ENCODE measurements at places on chromosomes 1 and 21.
A peak's percentile ranks its signal among the peaks of the same experiment; 100 is the strongest.

- no peak for DNase-seq
Observed at GRCh38 chr1:66373157-66373591, 160.8 kb upstream of the SGIP1 start.

DNA sequence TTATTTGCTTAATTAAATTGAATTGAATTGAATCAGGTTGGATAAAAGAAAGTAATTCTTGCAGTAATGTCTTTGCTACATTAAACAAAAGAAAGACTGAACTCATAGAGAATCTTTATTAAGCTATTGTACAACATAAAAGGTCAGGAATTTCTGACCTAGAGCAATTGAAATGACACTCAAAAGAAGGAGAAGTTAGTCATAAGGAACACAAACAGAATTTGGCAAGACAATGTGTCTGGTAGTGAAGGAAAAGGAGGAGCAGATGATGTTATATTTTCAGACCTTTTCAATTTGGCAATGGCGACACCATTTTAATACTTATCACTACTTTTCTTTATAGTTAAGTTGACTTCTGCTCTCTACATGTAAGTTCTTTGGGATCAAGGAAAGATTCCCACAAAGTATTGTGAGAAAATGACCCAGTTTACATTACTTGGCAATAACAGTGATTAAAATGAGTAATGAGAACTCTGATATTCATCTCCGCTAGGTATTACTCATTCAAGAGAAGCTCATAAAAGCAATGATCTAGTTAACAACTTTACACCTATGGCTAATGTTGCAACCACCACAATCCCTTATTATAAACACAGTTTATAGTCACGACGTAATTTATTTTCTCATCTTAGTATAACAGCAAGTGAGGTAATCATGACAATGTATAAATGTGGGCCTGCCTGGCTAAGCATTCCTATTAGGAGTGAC, 14.7 kb upstream of the KRTAP21-1 start:
- DNase-seq: no peak

DNA sequence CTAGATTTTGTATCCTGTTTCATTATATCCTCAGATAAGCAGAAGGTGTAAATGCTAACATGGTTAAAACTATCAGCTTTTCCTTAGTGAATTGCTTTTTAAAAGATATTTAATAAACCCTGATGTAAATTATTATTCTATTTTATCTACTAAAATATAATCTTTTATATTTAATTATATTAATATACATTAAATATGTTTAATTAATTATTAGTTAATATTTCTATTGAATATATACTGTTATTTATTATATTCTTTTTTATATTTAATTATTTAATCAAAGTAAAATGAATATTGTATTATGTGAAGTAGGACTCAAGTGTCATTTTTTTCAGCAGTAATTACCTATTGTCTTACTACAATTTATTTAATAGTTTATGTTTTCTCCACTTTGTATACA, 179.7 kb upstream of the ADGRL4 start:
- no peak for DNase-seq

GRCh38 chr1:160996178-160996577, 24.8 kb downstream of the F11R start:
- DNase-seq: no peak

GRCh38 chr1:40939320-40940059, 40.0 kb upstream of the CTPS1 start:
- no peak for DNase-seq

DNA sequence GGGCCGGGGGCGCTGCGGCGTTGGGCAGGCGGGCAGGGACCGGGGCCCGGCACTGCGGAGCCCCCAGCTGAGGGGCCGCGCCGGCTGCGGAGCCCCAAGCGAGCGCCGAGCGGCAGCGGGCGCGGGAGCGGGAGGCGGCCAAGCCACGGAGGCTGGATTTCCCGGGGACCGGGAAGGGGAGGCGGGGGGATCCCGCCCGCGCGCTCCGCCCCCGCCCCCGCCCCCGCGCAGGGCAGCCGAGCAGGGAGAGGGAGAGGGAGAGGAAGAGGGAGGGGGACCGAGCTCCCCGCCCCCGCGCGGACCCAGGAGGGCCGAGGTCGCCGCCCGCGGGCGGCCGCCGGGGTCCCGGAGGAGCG, at the start of gene DLGAP3:
Gene DLGAP3, minus strand, starts transcription at position 154 of the 356 bp plus-strand sequence. CDS start 24,267 bp downstream, outside the sequence.
- no peak for DNase-seq

GRCh38 chr1:180431683-180432082, 70.7 kb downstream of the ACBD6 start:
- no peak for DNase-seq

DNA sequence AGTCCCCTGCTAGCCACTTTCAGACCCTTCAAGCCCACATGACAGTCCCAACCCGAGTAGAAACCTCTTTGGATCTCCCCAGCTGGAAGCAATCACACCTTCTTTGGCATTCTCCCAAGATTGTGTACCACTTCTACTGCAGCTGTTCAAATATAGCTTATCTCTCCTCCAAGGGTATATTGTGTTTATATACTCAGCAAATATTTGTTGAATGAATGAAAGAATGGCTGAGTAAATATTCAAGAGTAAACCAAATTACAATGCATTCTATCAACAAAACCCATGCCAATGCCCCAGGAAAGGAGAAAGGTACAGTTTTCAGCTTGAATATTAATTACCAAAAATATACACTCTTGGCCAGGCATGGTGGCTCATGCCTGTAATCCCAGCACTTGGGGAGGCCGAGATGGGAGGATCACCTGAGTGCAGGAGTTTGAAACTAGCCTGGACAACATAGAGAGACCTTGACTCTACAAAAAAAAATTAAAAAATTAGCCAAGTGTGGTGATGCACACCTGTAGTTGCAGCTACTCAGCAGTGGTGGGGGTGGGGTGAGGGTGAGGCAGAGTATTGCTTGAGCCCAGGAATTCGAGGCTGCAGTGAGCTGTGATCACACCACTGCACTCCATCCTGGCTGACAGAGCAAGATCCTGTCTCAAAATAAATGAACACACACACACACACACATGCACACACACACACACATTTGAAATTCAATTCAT, 68.5 kb downstream of the NIBAN1 start:
- DNase-seq: no peak

GRCh38 chr21:38798481-38798882, 7.2 kb upstream of the ETS2 start:
- DNase-seq: no peak

DNA sequence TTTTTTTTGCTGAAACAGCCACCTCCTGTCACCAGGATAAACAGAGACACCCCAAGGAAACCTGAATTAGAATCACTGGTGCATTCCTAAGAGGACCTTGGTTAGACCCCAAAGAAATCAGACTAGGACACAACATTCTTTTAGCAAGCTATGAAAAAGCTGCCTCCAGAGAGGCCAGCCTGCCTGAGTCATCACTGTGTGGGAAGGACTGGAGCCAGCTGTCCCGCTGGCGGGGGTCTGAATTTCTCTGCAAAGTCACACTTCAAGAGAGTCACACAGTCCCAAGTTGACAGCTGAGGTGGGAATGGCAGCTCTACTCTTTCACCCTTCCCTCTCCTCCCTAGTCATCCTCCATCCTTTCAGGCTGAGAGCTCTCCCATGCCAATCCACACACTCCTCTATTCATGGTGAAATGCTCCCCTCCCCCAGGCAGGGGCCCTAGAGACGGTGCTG, 405.0 kb upstream of the POU3F1 start:
- no peak for DNase-seq

DNA sequence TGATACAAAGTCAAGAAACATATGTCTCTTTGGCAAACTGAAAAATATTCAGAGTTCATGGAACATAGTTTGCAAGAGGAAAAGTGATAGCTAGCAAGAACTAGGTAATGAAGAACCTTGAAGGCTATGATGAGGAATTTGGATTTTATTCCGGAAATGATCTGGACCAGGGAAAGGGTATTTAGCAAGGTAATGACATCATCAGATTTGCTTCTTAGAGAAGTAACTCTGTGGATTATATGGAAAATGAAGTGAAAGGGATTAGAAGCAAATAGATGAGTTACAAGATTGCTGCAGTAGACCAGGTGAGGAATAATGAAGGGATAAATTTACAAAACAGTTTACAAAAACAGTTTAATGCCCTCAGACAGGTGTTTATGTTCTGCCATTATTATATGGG, 197.3 kb downstream of the RASAL2 start:
- no peak for DNase-seq

GRCh38 chr1:185668013-185668412, 66.2 kb upstream of the HMCN1 start:
- DNase-seq: no peak

- DNase-seq: no peak
Observed at GRCh38 chr1:108850929-108851328, 6.0 kb downstream of the AKNAD1 start.

- DNase-seq: no peak
Observed at GRCh38 chr21:45036630-45037029, 37.8 kb upstream of the ADARB1 start.

GRCh38 chr1:215185067-215185620, 102.6 kb downstream of the KCNK2 start:
- DNase-seq: no peak

- peak; percentile 21 for DNase-seq
Observed at GRCh38 chr1:41492341-41492848, 7.9 kb upstream of the EDN2 start.

- DNase-seq: no peak
Observed at GRCh38 chr21:34936883-34937563, 112.1 kb downstream of the RUNX1 start.

GRCh38 chr1:218080863-218081262, 204.2 kb upstream of the RRP15 start:
- no peak for DNase-seq

DNA sequence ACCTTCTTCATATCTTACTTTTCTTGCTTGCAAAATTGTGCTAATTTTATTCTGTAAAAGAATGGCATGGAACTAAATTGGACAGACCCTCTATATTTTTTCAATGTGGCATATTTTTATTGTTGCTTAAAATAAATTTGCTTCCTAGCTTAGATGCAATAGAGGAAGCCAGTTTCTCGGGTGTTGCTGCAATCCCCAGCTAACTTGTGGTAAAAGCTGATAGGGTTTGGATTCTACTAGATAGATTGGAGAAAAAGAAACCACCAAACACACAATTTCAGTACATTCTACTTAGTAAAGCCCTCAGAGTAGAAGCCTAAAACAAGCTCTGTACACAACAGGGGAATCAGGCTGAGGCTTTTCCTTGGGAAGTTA, 49.5 kb upstream of the GCLM start:
- DNase-seq: no peak

DNA sequence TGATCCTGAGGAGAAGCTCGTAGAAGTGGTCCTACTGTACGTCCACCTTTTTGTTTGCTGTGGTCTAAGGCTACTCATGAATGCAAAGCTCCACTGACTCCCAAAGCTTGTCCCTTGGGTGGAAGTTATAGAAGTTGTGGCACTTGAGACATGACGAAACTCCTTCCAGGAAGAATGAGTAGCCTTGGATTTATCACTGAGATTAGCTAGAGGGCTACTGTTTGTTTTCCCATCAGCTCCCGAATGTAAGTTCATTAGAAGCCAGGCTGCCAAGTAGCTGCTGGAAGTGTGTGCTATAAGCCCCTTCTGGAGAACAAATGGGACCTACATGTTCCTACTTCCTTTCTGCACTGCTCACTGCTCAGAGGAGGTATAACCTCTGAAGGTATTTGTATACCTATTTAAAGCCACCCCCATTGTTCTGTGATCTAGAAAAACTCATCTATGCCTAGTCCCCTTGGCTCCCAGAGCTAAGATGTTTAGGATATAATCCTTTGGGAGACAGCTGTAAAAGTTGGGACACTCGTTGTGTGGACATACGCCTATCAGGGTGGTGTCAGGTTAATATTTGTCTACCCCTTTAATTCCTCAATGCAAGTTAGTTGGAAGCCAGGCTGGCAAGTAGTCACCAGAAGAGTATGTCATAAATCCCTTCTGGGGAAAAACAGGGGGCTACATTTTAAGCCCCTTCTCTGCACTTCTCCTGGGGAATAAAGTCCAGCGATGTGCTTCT, 72.9 kb downstream of the SCMH1 start:
- DNase-seq: no peak

- no peak for DNase-seq
Observed at GRCh38 chr1:163406772-163407171, 85.0 kb downstream of the NUF2 start.

- no peak for DNase-seq
Observed at GRCh38 chr1:58780411-58780810, 3.4 kb downstream of the JUN start.

DNA sequence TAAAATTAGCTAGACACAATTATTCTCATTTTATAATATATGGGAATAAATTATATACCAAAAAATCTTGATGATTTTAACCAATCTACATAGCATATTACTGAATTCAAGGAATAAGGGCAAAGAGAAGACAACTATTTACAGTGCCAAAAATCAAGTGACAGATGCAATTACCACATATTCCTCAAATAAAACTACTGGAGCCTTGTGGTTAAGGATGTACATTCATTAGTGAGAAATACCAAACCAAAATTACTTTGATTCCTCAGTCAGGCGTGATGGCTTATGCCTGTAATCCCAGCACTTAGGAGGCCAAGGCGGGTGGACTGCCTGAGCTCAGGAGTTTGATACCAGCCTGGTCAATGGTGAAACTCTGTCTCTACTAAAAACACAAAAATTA, 68.8 kb upstream of the RBM34 start:
- no peak for DNase-seq

GRCh38 chr1:193406901-193407300, 220.5 kb upstream of the B3GALT2 start:
- DNase-seq: no peak

DNA sequence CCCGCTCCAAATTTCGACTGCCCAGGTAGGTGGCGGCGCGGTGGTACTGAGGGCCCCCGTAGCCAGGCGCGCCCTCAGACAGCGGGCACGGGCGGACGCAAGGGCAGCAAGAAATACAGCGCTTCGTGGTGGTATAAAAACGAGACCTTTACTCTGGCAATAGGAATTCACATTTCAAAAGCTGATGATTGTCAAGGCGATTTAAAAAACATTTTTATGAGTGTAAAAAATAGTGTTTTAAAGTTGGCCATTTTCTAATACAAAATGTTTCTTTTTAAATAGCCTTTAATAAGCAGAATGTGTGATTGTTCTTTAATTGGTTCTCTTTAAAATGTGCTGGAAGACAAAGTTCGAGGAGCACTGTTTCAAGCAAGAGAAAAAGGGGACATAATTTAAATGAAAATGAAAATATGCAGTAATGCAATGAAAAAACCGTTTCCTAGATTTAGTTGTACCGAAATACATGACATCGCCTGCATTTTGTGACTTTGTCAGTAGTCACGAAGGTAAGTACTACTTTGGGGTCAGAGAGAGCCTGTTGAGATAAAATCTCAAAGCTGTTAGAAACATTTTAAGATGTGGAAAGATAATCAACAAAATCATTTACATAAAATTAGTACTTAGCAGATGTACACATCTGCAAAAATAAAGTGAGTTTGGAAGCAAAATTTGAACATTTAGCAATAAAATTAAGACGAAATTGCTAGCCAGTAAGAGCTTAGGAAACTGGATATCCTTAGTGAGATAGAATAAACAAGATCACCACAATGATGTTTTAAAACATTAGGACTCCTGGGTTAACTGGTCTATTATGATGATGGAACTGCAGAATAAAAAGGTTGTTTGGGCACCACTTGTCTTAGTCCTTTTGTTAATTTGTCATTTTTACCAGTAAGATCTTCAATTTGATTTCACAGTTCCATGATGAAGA, 1.1 kb upstream of the PSMG1 start:
- no peak for DNase-seq
